Vagina (tissue), 2 donors: ENCODE measurements at places on chromosomes 3 and 15. TPM values are rescaled to one million over a fixed set of nuclear protein-coding genes. Genes with fewer than 3 reads are reported as not detected.

DNA sequence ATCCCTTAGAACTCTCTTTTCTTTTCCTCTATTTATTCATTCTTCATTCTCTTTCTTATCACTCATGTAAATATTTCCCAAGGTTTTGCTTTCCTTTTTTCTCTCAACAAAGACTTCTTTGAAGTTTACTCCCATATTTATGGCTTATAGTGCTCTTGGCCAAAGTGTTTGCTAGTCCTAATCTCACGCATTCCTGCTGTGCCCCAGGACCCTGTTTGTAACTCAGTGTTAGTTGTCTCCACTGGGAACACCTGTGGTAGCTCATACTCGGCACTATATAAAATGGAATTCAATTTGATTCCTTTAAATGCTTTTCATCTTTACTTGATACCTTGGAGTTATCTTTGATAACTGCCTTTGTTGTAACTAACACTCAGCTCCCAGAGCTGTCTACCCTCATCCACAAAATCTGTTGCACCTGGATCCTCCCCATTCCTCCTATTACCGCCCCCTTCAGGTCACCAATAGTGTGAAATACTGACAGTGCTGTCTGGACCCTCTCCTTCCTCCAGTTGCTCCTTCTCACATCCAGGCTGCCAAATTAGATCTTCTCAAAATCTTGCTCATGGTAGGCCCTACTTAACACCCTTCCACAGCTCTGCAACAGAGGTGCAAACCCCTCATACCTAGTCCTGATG lies 76.8 kb downstream of the TIGIT start:
- no peak for DNase-seq

DNA sequence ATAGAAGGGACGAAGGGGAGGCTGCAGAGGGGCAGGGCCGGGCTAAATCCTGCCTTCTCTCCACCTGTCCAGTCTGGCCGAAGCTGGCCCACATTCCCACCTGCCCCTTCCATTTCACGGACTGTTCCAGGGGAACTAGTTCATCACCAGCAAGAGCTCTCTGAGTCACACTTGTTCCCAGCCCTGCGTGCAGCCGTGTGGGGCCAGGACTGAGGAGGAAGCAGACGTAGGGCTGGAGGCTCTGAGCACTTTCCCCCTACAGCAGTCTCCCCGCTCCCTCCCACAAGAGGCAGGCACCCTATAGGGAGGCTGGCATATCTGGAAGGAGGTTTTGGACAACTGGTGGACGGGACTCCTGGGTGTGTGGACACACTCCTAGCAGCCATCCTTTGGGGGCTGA lies 3.0 kb downstream of the ITIH4 start:
- DNase-seq = no peak

- no peak for DNase-seq
Observed at GRCh38 chr3:124084022-124084881, 92.3 kb upstream of the ROPN1 start.

GRCh38 chr3:163159306-163159705 lies 1662.7 kb downstream of the OTOL1 start:
- no peak for DNase-seq

DNA sequence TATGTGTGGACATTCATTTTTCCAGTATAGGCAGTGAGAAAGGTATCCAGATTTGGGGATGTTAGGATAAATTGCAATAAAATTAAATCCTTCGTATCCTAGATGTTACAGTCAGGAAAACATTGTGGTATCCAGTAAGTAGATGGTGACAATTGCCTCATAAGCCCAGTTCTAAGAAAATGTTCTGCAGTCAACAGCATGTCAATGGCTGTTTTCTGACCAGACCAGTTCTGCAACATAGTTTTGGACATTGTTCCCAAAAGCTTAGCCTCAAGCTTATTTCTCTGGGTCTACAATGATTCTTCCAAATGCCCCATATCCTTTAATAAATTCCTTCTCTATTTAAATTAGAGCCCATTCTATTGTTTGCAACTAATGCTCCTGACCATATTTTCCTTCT lies 480.7 kb downstream of the FHIT start:
- no peak for DNase-seq

Gene ACAD11
- total RNA-seq = 26.5 TPM

Gene SPSB4
- total RNA-seq = 0.98 TPM

Gene C3orf85
- not detected for total RNA-seq
